ENCODE measurements at places on chromosomes 7 and 10.

- H3K27me3 ChIP-seq = no peaks in the 10 kb centered on the region
- no peaks in the 10 kb centered on the region for H3K4me1 ChIP-seq
- no peak overlapping the region for H3K27ac ChIP-seq
- H3K4me3 ChIP-seq = no peak overlapping the region
Measured at GRCh38 chr7:16579216-16579615, 52.6 kb downstream of the LRRC72 start.

- H3K4me1 ChIP-seq = no peaks in the 10 kb centered on the region
- DNase-seq = no peak
- no peak overlapping the region for H3K4me3 ChIP-seq
- H3K36me3 ChIP-seq = no peaks in the 10 kb centered on the region
- H3K27ac ChIP-seq = no peak overlapping the region
Measured at GRCh38 chr7:1646957-1647891, 22.9 kb upstream of the ELFN1 start.

DNA sequence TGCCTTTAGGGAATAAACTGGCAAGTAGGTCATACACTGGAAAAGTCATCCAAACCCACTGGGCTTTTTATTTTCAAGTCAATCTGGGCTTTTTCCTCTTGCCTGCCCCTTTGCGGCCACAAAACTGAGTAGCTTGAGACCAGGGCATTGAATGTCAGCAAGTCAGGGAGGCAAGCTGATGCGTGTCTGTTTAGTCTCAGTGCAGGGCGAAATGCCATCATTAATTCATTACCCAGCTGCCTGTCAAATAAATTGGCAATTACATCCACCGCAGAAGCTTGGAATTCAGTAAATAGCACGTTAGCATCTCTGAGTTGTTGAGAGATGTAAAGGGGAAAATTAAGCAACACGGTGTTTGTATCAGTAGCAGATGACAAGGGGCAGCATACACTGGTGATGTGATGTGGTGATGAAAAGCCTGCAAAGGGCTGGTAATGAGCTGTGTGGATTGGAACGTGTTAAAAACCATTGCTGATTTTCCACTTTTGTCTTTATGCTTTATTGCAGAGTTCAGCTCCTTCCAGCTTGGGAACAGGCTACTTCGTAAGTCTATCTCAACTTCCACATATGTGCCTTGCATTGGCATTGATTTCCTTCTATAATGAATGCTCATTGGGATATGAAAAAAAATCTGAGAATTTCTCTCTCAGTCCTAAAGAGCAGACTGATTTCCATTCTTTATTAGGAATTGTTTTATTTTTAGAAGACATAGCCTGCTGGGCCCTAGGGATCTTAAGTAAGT is 535.9 kb downstream of the AUTS2 start:
- no peaks in the 10 kb centered on the region for H3K36me3 ChIP-seq
- H3K4me3 ChIP-seq = no peak overlapping the region
- H3K27me3 ChIP-seq = no peaks in the 10 kb centered on the region
- H3K4me1 ChIP-seq = no peaks in the 10 kb centered on the region

DNA sequence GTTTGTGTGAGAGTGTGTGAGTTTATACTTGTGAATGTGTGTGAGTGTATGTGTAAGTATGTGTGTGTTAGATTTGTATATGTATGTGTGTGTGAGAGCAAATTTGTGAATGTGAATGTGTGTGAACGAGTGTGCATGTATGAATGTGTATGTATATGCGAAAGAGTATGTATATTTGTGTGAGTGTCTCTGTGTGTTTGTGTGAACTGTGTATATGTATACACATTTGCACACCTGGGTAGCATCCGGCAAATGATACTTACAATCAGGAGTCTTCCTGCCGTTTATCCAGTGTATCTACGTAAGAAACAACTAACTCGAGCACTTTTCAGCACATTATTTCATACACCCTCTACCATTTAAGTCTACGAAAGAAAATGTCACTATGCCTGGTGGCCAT is 487.4 kb downstream of the TNS3 start:
- H3K27ac ChIP-seq = no peak overlapping the region
- H3K4me3 ChIP-seq = no peak overlapping the region
- no peaks in the 10 kb centered on the region for H3K27me3 ChIP-seq
- H3K36me3 ChIP-seq = no peaks in the 10 kb centered on the region
- no peak for DNase-seq
- no peaks in the 10 kb centered on the region for H3K4me1 ChIP-seq

DNA sequence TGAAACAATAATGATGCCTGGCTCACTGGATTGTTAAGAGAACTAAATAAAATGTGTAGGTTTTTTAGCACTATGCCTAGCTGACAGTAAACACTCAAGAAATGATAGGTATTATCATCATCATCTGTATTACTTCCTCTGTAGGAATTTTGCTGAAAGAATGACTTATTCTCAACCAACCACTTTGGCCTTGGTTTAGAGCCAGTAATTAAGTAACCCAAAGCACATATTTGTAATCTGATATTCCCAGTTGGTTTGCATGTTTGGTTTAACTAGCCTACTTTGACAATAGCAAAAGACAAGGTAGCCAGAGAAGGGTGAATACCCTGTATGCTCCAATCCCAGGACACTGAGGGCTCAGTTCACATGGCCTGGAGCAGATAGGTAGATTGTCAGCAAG is 34.4 kb downstream of the BCAP29 start:
- no peak for DNase-seq
- H3K4me3 ChIP-seq = no peak overlapping the region
- no peaks in the 10 kb centered on the region for H3K27me3 ChIP-seq
- H3K36me3 ChIP-seq = no peaks in the 10 kb centered on the region
- no peaks in the 10 kb centered on the region for H3K4me1 ChIP-seq

DNA sequence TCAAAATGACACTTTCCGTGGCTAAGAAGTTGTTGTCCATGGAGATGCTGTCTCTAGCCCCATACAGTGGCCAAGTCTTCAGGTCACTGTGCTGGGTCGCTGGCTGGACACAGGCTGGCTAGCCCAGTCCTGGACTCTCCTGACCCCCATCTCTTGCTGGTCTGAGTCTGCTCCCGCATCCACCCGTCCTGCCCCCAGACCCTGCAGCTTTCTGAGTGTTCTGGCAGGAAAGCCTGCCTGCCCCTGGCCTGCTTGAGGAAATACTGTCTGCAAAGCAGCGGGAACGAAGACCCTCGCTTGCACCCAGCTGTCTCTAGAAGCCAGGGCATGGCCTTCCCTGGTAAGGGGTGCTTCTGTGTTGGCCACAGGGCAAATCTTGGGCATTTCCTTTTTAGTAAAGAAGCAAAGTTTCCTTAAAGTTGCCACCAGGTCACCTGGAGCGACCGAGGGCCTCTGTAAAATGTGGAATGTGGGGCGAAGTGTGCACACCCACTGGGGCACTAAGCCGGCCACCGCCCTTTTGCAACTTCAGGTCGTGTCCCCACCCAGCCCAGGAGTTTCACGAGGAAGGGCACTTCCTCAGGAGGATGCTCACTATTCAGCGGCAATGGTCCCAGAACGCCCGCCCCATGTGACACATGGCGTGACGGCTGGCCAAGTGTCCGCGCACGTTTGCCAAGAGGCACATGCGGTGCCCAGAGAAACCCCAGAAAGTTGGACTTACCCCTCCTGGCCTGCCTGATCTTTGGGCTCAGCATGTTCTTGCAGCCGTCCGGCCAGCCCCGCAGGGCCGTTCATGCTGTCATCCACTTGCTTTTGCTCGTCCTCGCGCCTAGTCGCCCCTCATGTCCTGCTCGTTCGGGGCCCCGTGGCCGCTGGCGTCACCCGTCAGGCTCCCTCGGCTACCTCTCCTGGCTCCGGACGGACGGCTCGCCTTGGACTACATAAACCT is 558 bp downstream of the ARHGAP22 start:
- DNase-seq = no peak
- H3K4me1 ChIP-seq = peaks cover 15% of the 10 kb centered on the region
- H3K4me3 ChIP-seq = peak overlapping the region; percentile 16
- H3K27me3 ChIP-seq = peaks cover 10% of the 10 kb centered on the region
- H3K27ac ChIP-seq = no peak overlapping the region
- H3K36me3 ChIP-seq = no peaks in the 10 kb centered on the region

GRCh38 chr10:72030762-72031543 is 57.4 kb downstream of the SPOCK2 start:
- no peaks in the 10 kb centered on the region for H3K27me3 ChIP-seq
- no peaks in the 10 kb centered on the region for H3K36me3 ChIP-seq
- no peak overlapping the region for H3K4me3 ChIP-seq
- no peak overlapping the region for H3K27ac ChIP-seq

DNA sequence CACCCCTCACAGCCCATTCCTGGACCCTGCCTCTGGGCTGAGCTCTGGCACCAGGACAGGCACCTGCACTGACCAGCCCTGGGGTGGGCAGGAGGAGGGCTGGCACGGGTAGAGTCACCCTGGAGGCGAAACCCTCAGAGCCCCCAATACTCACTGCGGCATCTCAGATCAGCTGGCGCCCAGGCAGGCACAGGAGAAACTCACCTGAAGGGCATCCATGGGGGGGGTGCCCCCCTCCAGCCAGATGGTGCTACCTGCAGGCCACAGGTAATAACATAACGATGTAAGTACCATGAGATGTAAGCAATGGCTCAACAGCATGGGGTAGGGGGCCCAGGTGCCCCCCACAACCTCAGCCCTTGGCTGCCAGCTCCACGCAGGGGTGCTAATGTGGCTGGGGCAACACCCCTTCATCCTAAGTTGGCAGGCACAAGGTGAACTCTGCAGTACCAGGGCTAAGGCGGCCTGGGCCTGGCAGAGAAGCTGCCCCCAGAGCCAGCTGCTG is 12.1 kb upstream of the PYROXD2 start:
- no peak overlapping the region for H3K4me3 ChIP-seq
- peaks cover 18% of the 10 kb centered on the region for H3K36me3 ChIP-seq
- no peak for DNase-seq

- DNase-seq = no peak
- no peaks in the 10 kb centered on the region for H3K4me1 ChIP-seq
- no peak overlapping the region for H3K27ac ChIP-seq
Measured at GRCh38 chr10:16663444-16663843, 141.8 kb upstream of the C1QL3 start.

Data from H1 (cell line).